ENCODE measurements at places on chromosomes 3 and 15.

DNA sequence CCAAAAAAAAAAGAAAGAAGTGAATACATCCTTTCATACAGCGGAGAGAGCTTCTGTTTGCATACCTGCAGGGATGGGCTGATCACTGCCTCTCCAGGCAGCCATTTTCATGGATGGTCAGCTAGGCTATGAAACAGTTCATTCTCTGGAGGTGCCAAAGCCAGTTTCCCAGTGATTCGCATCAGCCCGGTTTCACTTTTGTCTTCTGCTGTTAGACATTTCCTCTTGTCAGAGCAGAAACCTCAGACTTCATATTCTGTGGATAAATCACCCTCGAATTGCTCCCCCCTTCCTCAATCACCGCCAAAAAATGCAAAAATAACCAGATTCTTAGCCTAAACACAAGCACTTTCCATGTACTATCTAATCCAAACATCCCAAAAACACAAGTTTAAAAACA is 225.6 kb downstream of the ADAMTS9 start:
- peaks cover 6% of the 10 kb centered on the region for H3K27me3 ChIP-seq
- no peak for DNase-seq
- H3K4me1 ChIP-seq, result peaks cover 51% of the 10 kb centered on the region
- no peak overlapping the region for H3K4me3 ChIP-seq

DNA sequence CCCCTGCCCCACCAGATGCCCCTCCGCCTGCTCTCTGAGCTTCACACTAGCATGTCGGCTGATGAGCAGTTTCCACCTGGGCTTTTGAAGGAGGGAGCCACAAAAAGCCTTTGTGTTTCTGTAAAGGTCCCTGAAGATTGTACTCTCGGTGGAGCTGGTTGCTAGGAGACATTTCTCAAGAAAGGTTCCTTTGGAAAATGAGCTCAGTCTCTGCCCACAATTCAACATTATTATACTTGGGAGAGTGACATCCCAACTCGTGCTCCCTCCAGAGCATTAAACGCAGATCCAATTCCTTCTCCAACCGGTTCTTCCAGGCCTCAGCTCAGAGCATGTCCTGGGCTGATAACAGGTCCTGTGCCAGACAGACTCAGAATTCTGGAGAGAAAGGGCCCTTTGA is 26.8 kb upstream of the FAM107A start:
- H3K36me3 ChIP-seq, result no peaks in the 10 kb centered on the region
- DNase-seq, result no peak
- no peaks in the 10 kb centered on the region for H3K4me1 ChIP-seq
- H3K4me3 ChIP-seq, result no peak overlapping the region

DNA sequence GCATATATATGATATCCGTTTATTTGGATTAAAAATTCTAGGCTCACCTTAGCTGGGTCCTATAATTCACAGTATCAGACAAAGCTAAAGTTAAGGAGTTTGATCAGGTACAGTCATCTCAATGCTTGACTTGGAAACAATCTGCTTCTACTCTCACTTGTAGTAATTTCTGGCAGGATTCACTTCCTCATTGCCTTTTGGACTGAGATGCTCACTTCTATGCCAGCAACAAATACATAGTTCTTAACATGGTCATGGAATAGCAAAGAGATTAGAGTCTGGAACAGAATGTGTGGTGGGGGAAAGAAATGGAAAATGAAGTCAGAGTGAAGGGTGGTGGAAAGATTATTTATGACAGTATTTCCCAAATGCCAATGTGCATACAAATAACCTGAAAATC is 693.6 kb downstream of the CADM2 start:
- no peak for DNase-seq
- H3K27ac ChIP-seq, result no peak overlapping the region
- H3K27me3 ChIP-seq, result peaks cover 4% of the 10 kb centered on the region
- no peaks in the 10 kb centered on the region for H3K4me1 ChIP-seq

DNA sequence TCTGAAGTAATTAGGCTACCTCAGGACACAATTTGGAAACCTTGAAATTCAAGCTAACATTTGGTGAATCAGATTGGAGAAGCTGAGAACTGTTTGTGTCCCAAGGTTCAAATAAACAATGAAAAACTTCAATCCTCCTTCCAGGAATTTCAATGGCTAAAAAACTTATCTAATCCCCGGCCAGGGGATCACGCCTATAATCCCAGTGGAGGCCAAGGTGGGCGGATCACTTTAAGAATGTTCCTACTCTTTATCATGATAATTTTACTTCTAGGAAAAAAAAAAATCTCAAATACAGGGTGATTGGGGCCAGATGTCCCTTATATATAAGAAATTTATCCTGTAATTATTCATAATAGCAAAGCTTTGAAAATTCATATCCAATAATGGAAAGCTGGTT is 139.0 kb downstream of the CPNE4 start:
- peaks cover 6% of the 10 kb centered on the region for H3K4me1 ChIP-seq
- no peak for DNase-seq
- no peaks in the 10 kb centered on the region for H3K36me3 ChIP-seq
- no peak overlapping the region for H3K4me3 ChIP-seq
- peaks cover 4% of the 10 kb centered on the region for H3K27me3 ChIP-seq

DNA sequence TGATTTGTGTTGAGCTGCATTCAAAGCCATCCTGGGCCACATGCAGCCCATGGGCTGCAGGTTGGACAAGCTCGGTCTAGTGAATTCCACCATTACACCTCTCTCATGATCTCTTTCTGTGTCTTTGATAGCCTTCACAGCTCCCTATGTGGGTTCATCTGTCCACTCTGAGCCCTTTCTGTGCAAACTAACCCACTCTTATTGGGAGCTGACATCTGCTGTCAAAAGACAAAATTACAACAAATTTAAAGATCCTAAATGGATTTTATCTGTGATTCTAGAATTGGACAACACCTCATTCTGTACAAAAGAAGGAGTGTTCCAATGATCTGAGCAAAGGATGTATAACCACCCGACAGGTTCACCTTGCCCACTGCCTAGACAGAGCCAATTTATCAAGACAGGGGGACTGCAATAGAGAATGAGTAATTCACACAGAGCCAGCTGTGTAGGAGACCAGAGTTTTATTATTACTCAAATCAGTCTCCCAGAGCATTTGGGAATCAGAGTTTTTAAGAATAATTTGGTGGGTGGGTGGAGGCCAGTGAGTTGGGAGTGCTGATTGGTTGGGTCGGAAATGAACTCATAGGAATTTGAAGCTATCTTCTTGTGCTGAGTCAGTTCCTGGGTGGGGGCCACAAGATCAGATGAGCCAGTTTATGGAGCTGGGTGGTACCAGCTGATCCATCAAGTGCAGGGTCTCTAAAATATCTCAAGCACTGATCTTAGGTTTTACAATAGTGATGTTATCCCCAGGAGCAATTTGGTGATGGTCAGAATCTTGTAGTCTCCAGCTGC is 2.6 kb upstream of the XYLB start:
- no peak overlapping the region for H3K27ac ChIP-seq
- DNase-seq, result no peak
- H3K36me3 ChIP-seq, result no peaks in the 10 kb centered on the region
- peaks cover 5% of the 10 kb centered on the region for H3K4me1 ChIP-seq

DNA sequence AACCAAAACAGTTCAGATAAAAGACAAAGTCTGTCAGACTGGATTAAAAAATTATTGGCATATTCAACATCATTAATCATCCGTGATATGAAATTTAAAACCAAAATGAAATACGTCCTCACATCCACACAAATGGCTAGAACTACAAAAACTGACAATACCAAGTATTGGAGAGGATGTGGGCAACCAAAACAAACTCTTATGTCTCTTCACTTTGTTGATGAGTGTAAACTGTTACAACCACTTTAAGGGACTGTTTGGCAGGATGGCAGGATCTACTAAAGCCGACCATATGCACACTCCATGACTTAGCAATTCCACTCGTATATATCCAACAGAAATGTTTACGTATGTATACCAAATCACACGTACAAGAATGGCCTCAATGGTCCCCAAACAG is 24.8 kb upstream of the C15orf40 start:
- H3K27me3 ChIP-seq, result no peaks in the 10 kb centered on the region
- no peak overlapping the region for H3K27ac ChIP-seq
- H3K4me3 ChIP-seq, result no peak overlapping the region
- H3K36me3 ChIP-seq, result peaks cover 93% of the 10 kb centered on the region

DNA sequence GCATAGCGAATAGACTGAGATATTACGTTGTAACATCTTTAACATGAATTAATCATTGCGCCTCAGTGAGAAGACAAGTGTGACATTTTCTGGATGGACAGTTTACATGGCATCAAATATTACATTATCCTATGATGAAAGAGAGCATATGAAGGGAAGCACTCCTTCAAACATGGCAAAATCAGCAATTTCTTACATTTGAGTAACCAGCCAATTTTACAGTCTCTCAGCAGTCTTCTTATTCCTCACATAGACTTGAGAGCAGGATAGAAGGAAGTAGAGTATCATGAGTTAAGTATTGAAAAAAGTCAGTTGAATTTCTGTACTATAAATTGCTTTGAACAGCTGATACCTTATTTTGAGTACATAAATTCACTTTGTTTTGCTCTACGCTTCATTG is 38.9 kb downstream of the FANCI start:
- peaks cover 69% of the 10 kb centered on the region for H3K36me3 ChIP-seq
- DNase-seq, result no peak
- H3K27ac ChIP-seq, result no peak overlapping the region
- H3K27me3 ChIP-seq, result no peaks in the 10 kb centered on the region

GRCh38 chr3:186989429-186989828 is 59.1 kb downstream of the ST6GAL1 start:
- H3K27ac ChIP-seq, result no peak overlapping the region
- H3K4me3 ChIP-seq, result no peak overlapping the region
- peaks cover 38% of the 10 kb centered on the region for H3K4me1 ChIP-seq
- H3K36me3 ChIP-seq, result peaks cover 72% of the 10 kb centered on the region
- H3K27me3 ChIP-seq, result peaks cover 5% of the 10 kb centered on the region

GRCh38 chr15:56950979-56951378 is 32.5 kb downstream of the TCF12 start:
- H3K36me3 ChIP-seq, result peaks cover 82% of the 10 kb centered on the region
- peaks cover 29% of the 10 kb centered on the region for H3K4me1 ChIP-seq
- H3K4me3 ChIP-seq, result no peak overlapping the region
- H3K27ac ChIP-seq, result no peak overlapping the region
- no peak for DNase-seq

DNA sequence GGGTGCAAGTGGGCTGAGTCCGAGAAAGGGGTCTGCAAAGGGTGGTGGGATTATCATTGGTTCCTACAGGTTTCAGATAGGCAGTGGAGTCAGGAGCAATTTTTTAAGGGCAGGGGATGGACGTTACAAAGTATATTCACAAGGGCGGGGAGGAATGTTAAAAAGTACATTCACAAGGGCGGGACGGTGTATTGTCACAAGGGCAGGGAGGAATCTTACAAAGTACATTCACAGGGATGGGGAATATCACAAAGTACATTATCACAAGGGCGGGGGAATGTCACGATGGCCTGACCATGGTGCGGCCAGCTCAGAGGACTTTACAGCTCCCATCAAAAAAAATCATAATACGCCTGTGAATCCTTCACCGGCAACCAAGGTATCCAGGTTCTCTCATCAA is 20.6 kb upstream of the TEX55 start:
- H3K36me3 ChIP-seq, result no peaks in the 10 kb centered on the region
- no peak overlapping the region for H3K4me3 ChIP-seq
- H3K4me1 ChIP-seq, result no peaks in the 10 kb centered on the region
- no peak overlapping the region for H3K27ac ChIP-seq
- no peak for DNase-seq

GRCh38 chr3:33074217-33075067 is 22.5 kb downstream of the GLB1 start:
- H3K27me3 ChIP-seq, result no peaks in the 10 kb centered on the region
- no peak overlapping the region for H3K4me3 ChIP-seq
- peaks cover 7% of the 10 kb centered on the region for H3K36me3 ChIP-seq

GRCh38 chr15:60155661-60156060 is 151.6 kb downstream of the FOXB1 start:
- H3K27me3 ChIP-seq, result peaks cover 12% of the 10 kb centered on the region
- H3K4me3 ChIP-seq, result no peak overlapping the region
- no peaks in the 10 kb centered on the region for H3K4me1 ChIP-seq
- no peaks in the 10 kb centered on the region for H3K36me3 ChIP-seq

GRCh38 chr3:71016178-71016845 is 567.2 kb downstream of the FOXP1 start:
- H3K27ac ChIP-seq, result no peak overlapping the region
- DNase-seq, result no peak
- no peaks in the 10 kb centered on the region for H3K27me3 ChIP-seq
- H3K4me1 ChIP-seq, result peaks cover 6% of the 10 kb centered on the region
- H3K4me3 ChIP-seq, result no peak overlapping the region

DNA sequence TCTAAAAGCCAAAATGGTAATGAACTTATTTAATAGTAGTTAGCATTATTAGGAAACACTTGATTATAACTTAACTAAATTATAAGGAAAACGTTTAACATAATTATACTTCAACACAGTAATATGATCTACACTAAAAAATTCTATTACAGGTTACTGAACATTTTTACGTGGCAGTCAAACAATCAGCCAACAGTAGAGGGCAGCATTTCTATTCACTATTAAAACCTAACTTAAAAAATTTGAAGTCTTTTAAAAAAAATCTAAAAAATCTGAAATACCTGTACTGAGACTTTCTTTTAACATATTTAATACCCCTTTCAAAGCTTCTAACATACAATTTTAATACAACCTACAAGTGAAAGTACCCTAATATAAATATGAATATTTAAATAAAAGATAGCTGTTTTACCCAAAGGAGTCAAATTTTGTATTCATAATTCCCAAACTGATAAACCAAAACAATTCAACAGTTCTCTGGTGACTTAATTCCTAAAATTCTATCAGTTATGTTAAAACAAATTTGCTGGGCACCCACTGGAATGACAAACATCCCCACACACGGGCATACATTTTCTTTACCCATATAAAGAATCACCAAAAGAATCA is 41.5 kb downstream of the DLG1 start:
- peaks cover 41% of the 10 kb centered on the region for H3K36me3 ChIP-seq
- no peaks in the 10 kb centered on the region for H3K27me3 ChIP-seq
- H3K4me3 ChIP-seq, result no peak overlapping the region
- H3K4me1 ChIP-seq, result peaks cover 61% of the 10 kb centered on the region

GRCh38 chr3:126119008-126119675 is 35.2 kb upstream of the SLC41A3 start:
- H3K4me3 ChIP-seq, result no peak overlapping the region
- no peaks in the 10 kb centered on the region for H3K36me3 ChIP-seq

DNA sequence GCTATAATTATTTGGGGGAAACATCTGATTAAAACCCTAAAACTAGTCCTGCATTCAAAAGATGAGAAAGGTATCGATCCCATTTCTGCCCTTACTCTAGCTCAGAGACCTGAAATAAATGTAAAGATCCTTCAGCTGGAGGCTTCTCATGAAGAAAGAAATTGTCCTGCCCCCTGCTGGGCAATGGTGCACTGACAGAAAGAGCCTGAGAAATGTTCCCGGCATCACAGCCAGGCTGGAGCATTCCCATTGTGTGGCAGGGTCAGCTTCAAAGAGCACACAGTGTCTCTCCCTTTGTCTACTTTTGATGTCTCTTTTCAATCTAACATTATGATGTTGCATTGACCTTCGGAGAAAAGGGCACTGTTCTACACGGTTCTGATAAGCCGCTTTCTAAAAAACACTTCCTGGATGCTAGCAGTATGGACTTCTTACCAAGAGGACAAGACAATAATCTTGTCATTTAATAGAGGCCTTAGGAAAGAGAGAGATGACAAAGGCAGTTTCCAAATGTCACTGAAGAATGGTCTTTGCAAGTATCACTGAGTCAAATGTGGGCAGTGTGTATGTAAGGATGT is 287.5 kb downstream of the MAGI1 start:
- DNase-seq, result peak; percentile 68
- no peak overlapping the region for H3K4me3 ChIP-seq
- H3K27ac ChIP-seq, result no peak overlapping the region
- H3K36me3 ChIP-seq, result peaks cover 12% of the 10 kb centered on the region

All from nephron progenitor cell (in vitro differentiated cells).